ENCODE measurements at places on chromosomes 7 and 10. TPM values are rescaled to one million over a fixed set of nuclear protein-coding genes. Genes with fewer than 3 reads are reported as not detected.

C7orf25 gene
- 5.2 TPM for total RNA-seq

DNA sequence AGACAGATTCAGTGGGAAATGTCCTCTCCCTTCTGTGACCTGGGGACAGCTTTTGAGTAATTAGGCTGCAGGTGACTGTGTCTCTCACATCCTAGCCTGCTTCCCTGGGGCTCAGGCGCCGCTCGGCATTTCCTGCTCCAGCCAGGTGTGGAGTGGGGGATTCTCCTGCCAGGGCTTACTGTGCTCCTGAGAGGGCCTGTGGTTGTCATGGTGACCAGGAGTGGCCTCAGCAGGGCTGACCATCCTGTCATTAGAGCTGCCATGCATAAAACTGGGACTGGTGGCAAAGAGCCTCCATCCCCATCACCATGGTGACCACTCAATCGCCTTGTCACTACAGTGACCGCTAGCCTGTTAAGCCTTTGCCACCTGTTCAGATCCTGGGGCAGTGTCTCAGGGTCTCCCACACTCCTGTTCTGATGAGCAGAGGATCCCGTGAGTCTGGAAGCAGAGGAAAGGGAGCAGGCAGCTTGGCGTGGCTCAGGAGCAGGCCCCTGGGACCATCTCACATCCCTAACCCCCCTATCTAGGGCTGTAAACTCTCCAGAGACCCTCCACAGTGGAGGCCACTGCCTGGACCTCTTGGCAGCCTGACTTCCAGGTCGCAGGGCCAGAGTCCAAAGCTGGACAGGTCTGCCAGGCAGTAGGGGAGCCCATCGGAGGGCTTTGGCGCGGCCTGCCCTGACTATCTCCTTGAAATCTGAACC lies at the start of gene GCK:
Gene GCK, minus strand, starts transcription at position 154 of the 707 bp plus-strand sequence. CDS start 486 bp downstream, outside the sequence.
- no peaks in the 10 kb centered on the region for H3K27me3 ChIP-seq
- H3K4me3 ChIP-seq = no peak within 1 kb of the TSS
- no peaks in the 10 kb centered on the region for H3K36me3 ChIP-seq

GRCh38 chr7:106104721-106105260 lies 7.3 kb downstream of the SYPL1 start:
- no peaks in the 10 kb centered on the region for H3K27me3 ChIP-seq
- H3K4me1 ChIP-seq = peaks cover 15% of the 10 kb centered on the region
- DNase-seq = no peak
- no peak overlapping the region for H3K4me3 ChIP-seq
- no peaks in the 10 kb centered on the region for H3K36me3 ChIP-seq

COL28A1 gene
- total RNA-seq = not detected

- no peaks in the 10 kb centered on the region for H3K36me3 ChIP-seq
- no peak overlapping the region for H3K27ac ChIP-seq
- H3K27me3 ChIP-seq = no peaks in the 10 kb centered on the region
- no peak for DNase-seq
- H3K4me1 ChIP-seq = no peaks in the 10 kb centered on the region
- no peak overlapping the region for H3K4me3 ChIP-seq
Measured at GRCh38 chr7:154647625-154648024, 355.3 kb downstream of the PAXIP1 start.

DNA sequence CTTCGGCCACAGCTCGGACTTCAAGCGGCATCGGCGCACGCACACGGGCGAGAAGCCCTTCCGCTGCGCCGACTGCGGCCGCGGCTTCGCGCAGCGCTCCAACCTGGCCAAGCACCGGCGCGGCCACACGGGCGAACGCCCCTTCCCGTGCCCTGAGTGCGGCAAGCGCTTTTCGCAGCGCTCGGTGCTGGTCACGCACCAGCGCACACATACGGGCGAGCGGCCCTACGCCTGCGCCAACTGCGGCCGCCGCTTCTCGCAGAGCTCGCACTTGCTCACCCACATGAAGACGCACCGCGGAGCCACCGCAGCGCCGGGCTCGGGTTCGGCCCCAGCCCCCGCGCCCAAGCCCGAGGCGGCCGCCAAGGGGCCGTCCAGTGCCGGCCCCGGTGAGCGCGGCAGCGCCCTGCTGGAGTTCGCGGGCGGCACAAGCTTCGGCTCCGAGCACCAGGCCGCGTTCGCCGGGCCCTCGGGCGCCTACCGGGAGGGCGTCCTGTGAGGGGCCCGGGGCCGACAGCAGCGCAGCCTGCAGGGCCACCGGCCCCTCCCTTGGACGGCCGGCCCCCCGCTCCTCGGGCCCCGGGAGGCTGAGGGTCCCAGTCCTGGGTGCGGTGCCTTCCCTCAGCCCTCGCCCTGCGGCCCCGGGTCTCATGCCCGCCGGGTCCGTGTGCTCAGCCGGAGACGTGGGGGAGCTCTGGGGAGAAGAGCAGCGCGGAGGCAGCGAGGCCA lies 17.2 kb downstream of the ZNF316 start:
- no peak overlapping the region for H3K27ac ChIP-seq
- no peak overlapping the region for H3K4me3 ChIP-seq
- peaks cover 47% of the 10 kb centered on the region for H3K36me3 ChIP-seq
- H3K27me3 ChIP-seq = no peaks in the 10 kb centered on the region
- peaks cover 5% of the 10 kb centered on the region for H3K4me1 ChIP-seq

All from T-cell (primary cell).